CD4-positive, alpha-beta T cell treated with Interleukin-4 for 4 hours (primary cell): ENCODE measurements at places on chromosomes 4 and X.

- peak; percentile 50 for DNase-seq
Observed at GRCh38 chrX:23902419-23902818, 5.3 kb downstream of the APOO start.

DNA sequence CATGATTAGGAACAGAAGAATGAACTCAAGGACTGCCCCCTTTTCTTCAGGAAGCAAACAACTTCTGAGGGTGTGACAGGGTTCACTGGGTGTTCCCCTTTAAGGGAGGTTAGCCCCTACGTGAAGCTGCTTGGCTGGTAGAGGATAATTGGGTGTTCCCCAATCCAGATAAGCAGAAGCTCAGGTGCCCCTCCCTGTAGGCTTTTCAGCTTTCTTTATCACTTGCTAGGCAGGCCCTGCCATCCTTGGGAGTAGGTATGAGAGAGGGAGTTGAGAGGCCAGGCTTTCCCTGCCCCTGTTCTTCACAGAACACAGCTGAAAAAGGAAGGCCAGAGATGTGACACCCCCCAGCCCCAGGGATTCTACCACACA, 44.2 kb downstream of the RTL9 start:
- no peak for DNase-seq

GRCh38 chr4:117550085-117550484, 464.7 kb upstream of the TRAM1L1 start:
- DNase-seq: no peak

GRCh38 chr4:17260166-17260907, 251.6 kb downstream of the QDPR start:
- no peak for DNase-seq

- DNase-seq: no peak
Observed at GRCh38 chrX:103437147-103437873, 61.0 kb downstream of the BEX3 start.

DNA sequence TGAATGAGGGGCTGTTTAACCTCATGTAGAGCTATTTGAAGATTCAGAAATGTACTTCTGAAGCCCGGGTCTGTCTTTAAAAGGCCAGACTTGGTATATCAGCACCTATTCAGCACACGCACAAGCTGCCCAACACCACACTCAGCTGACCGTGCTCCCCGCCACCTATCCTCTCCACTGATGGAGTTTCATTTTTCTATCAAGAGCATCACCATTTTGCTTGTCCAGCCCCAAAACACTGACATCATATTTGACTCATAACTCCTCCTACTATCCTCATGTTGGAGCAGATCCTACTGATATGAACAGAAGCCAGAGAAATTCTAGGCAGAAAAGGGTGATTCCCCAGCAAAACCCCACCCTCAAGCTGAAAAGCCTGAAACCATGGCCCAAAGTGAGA, 100.3 kb downstream of the SORBS2 start:
- no peak for DNase-seq

DNA sequence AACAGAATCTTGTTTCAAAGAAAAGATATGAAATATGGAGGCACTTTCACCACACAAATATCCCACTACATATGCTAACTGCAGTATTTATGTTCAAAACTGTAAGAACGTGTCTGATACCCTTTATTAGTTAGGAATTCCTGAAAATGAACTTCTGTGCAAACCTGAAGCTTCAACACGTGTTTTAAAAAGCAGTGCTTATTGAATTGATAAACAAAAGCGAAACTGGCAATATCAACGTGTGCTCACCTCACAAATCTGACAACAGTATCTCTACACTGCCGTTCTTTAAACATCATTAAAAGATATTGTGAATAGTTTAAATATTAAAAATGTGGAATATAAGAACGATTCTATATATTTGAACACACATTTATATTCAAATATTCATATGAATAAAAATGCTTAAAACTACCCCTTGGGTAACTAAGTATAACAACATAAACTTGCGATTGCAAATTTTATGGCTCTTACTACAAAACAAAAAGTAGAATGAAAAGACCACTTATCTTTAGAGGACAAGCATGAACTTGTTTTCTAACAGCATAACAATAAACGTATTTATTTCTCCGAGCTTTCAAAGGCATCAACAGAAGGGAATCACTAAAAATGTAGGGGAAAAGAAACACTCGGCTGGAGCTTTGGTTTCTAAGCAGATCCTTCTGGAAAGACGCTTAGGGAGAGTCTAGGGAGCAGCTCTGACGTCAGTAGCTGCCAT, at the start of gene LRP2BP:
TSS of gene LRP2BP (minus strand) at position 687 of the 718 bp plus-strand sequence. CDS start 17,738 bp downstream, outside the sequence.
- DNase-seq: no peak

DNA sequence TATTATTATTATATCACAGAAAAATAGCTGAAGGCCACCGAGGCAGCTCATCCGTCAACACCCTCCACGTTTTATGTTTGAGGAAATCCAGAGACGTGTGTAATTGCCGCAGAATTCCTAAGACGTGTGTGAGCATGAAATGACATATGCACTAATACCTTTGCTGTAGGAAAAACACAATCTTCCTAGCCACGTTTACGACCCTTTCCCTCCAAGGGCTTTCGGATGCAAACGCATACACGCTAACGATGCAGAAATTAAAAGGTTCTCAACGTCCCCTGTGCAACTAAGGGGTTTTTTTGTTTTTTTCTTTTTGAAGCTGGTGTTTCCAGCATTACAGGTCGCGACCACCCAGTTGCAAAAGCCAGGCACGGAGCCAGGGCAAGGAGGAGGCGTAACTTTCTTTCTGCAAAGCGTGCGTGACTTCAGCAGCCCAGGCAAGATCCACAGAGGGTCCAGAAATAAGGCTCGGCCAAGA, 33.8 kb downstream of the CRLF2 start:
- DNase-seq: no peak

GRCh38 chr4:129614611-129615010, 518.7 kb downstream of the C4orf33 start:
- DNase-seq: no peak

DNA sequence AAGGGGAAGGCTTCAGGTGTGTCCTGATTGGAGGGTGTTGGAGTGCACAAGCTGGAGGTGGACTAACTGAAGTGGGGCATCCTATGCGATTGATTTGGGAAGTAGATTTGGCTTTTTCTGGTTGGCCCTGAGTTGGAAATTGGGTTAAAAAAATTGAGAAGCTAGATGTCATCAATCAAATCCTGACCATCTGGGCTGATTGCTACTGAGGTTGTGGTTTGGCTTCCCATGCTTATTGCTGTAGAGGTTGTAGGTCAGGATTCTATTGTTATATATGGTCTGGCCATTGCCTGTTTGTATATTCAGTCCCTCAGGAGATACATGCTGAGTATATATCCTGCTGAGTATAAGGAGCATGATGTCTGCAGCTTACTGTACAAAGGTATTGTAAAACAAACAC, 7.7 kb upstream of the ZNF81 start:
- DNase-seq: no peak

GRCh38 chrX:49838374-49838773, 9.3 kb downstream of the PAGE4 start:
- peak; percentile 0 for DNase-seq

DNA sequence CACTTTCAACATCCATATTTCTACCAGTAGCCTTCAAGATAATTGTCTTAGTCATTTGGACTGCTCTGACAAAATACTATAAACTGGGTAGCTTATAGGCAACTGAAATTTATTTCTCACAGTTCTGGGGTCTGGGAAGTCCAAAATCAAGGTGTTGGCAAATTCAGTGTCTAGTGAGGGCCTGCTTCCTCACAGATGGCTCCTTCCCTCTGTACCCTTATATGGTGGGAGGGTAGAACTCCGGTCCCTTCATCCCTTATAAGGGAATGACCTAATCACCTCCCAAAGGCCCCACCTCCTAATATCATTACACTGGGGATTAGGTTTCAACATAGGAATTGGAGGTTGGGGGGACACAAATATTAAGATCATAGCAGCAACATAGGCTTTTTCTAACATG, 7.4 kb upstream of the TBC1D25 start:
- DNase-seq: no peak

DNA sequence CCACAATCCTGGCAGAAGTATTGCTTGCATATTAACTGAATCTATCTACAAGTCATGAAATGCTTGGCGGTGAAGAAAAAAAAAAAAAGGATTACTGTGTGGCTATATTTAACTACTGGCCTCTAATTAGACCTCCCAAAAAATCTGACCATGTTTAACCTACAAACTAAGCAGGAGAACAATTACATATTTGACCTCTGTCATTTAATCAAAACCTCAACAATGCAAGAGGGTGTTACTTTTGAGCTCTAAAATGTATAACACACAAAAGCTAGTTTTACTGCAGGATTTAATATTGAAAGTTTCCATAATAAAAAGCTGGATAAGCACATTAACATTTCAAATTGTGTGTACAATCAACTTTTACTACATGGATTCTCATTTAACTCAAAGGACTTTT, 1.5 kb downstream of the ITM2A start:
- no peak for DNase-seq

GRCh38 chr4:55087913-55088260, 37.5 kb downstream of the KDR start:
- no peak for DNase-seq
